Hematopoietic multipotent progenitor cell (in vitro differentiated cells): ENCODE measurements at places on chromosomes 7 and 10. TPM values are rescaled to one million over a fixed set of nuclear protein-coding genes. Genes with fewer than 3 reads are reported as not detected.

- DNase-seq, result no peak
These were observed 474.0 kb upstream of the FOXK1 start for GRCh38 chr7:4208086-4208485.

DNA sequence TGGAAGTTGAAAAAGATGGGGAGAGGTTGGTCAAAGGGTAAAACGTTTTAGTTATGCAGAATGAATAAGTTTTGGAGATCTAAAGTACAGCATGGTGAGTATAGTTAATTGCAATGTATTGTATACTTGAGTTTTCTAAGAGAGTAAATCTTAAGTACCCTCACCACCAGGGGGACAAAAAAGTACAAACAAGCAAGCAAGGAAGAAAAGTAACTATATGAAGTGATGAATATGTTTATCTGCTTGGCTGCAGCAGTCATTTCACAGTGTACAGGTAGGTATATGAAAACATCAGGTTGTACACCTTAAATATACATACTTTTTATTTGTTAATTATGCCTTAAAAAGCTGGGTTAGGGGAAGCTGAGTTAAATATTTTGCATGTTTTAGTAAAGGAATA lies 157.3 kb downstream of the PCLO start:
- no peak for DNase-seq

DNA sequence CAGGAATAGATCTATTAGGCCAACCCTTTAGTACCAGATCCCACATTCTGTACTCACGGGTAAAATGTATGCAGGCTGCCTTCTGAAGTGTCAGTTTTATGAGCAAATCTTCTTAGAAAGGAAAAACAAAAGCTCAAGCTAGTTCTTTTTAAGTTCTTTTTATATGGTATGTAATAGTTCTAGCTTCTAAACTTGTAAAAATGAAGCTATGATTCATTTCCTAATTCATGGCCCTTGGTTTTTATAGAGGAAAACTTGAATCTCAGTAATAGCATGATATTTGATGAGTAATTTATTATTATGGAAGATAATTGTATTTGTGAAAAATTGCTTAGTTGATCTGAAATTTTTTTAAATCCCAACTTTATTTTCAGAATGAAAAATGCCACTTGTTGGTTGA lies 54.3 kb downstream of the SLK start:
- no peak for DNase-seq

GRCh38 chr7:147070886-147071285 lies 954.3 kb downstream of the CNTNAP2 start:
- no peak for DNase-seq

The TRPV5 gene
- under 0.01 TPM for total RNA-seq
